DMS53 (cell line): ENCODE measurements at places on chromosomes 4 and X.

- DNase-seq: no peak
These were observed 3.7 kb downstream of the SMS start for GRCh38 chrX:21944136-21944615.

GRCh38 chr4:106541253-106541652 is 172.7 kb upstream of the GIMD1 start:
- peak; percentile 14 for DNase-seq

DNA sequence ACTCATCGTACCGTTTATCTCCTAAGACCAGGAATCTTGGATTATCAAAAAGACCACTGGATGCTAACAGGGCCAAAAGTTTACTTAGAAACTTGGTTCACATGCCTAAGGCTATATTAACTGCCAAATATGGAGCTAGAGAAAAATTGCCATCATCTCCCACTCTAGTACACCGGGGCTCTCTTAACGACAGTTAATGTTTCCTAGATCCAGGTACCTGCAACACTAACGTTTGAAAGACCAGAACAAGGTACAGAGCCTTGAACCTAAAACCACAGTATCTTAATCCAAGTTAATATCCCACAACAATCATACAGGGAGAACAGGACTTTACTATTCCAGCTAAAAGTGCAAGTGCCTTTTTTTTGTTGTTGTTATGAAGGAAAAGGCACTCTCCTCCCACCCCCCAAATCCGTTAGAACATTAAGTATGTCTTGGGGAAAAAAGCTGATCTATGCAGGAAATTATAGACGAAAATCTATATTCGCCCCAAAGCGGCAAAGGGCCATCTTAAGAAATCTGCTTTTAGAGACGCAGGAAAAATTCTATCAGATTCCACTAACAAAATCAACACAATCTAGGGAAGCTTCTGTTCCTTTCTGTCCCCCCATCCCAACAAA is 1.3 kb downstream of the G3BP2 start:
- no peak for DNase-seq

DNA sequence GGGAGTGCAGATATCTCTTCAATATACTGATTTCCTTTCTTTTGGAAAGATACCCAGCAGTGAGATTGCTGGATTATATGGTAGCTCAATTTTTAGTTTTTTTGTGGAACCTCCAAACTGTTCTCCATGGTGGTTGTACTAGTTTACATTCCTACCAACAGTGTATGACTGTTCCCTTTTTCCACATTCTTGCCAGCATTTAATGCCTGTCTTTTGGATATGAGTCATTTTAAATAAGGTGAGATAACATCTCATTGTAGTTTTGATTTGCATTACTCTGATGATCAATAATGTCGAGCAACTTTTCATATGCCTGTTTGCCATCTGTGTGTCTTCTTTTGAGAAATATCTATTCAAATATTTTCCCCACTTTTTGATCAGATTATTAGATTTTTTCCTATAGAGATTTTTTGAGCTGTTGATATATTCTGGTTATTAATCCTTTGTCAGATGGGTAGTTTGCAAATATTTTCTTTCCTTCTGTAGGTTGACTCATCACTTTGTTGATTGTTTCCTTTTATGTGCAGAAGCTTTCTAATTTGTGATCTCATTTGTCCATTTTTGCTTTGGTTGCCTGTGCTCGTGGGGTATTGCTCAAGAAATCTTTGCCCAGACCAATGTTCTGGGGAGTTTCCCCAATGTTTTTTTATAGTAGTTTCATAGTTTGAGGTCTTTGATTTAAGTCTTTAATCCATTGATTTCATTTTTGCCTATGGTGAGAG is 552.7 kb downstream of the ZNF674 start:
- DNase-seq: peak; percentile 19

GRCh38 chr4:83894831-83895230 is 358.9 kb downstream of the GPAT3 start:
- no peak for DNase-seq

- no peak for DNase-seq
These were observed 31.3 kb upstream of the ANAPC4 start for GRCh38 chr4:25345744-25346143.

GRCh38 chrX:148670277-148670676 is 169.9 kb downstream of the AFF2 start:
- DNase-seq: no peak

DNA sequence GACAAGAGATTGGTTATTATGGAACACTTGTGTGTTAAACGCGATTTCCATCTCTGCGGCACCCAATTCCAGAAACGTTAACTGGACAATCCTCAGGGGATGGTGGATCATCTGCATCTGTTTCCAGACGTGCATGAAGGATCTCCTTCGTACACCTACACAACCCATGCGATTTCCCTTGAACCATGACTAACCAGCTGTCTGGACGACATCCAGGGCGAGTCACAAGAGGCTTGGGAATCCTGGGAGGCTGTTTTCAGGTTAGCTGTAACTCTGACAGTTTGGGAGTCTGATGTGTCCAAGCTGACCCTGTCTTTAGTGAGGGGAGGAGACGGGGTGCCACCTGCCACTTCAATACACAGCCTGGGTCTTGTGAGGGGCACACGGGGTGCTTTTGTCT is 84.5 kb downstream of the GATB start:
- DNase-seq: peak; percentile 14

GRCh38 chr4:36310793-36311192 is 29.4 kb downstream of the DTHD1 start:
- no peak for DNase-seq

DNA sequence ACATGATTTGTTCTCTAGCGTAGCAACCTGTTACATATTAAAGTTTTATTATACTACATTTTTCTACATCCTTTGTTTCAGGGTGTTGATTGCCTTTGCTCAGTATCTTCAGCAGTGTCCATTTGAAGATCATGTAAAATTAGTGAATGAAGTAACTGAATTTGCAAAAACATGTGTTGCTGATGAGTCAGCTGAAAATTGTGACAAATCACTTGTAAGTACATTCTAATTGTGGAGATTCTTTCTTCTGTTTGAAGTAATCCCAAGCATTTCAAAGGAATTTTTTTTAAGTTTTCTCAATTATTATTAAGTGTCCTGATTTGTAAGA is 2.4 kb downstream of the ALB start:
- no peak for DNase-seq

GRCh38 chrX:36961590-36961989 is 46.6 kb upstream of the FAM47C start:
- DNase-seq: peak; percentile 71

DNA sequence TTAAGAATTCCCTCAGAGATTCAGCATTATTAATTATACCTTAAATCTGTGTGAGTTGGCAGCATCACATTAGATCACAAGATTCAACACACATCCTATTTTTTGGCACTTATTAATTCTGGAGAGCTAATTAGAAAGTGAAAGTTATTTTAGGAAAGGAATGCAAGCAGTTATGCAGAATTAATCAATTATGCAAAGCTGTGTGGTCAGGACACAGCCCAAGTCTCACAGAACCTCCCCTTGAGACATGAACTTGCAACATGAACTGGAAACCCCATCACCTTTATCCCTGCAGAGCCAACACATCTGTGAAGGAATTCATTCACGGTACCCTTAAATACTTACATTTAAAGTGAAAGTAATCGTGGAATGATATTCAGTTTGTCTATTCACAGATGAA is 80.5 kb downstream of the TSPAN5 start:
- no peak for DNase-seq

- DNase-seq: no peak
These were observed 117.7 kb upstream of the PRPS2 start for GRCh38 chrX:12673487-12673886.

DNA sequence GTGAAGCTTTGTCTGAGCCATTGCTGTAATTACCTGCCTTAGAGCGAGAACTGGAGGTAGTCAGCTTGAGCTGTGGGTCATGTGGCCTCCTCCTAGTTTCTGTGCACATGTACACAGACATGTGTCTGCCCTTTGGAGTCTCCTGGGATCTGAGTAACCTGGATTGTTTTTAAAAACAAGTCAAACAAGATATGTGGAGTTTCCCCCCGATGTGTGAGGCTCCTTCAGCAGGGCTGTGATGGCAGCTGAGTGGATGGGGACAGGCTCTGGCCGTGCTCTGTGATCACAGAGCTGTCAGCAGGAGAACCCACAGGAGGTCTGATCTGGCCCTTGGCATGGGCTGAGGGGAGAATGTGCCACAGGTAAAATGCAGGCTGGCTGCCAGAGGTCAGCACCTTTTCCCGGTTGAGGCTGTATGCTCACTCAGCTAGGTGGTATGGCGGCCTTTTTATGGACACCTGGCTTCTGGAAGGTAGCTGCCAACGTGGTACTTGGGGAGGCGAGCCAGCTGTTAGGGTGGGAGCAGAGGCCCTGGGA is 38.4 kb downstream of the NOP14 start:
- no peak for DNase-seq

DNA sequence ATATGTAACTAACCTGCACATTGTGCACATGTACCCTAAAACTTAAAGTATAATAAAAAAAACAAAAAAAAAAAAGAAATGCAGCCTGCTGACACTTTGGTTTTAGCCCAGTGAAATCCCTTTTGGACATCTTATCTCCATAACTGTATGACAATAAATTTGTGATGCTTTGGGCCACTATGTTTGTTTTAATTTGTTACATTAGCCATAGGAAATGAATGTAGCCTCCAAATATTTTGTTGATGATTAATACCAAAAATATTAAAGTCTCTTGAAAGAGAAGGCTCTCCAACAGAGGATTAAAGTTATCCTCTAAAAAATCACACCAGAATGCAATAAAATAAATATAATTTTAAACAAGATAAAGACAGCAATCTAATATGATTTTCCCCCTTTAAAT is 852.7 kb upstream of the SLIT2 start:
- DNase-seq: no peak

GRCh38 chrX:53080628-53081580 is 1.3 kb upstream of the TSPYL2 start:
- no peak for DNase-seq

DNA sequence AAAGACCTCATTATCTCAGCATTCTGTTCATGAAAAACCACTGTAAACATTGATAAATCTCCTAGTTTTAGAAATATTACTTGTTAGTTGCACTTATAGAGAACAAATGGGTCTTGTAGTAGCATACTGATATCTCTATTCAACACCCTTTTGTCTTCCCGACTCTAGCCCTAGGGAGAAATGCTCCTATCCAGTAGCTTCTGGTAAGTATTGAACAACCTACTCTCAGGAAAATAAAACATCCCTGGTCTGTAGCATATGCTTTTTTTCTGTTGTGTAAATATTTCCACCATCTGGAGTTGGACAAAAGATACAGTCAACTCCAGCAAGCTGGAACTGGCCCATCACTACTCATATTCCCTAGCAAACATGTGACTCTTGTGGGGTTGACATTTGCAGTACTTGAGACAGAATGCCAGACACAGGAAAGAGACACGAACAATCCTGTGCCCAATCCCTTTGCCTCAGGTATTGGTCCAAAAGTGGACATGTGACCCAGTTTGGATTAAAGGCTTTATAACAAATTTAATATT is 188.2 kb downstream of the GC start:
- peak; percentile 93 for DNase-seq

- DNase-seq: no peak
These were observed 35.3 kb downstream of the ANKRD17 start for GRCh38 chr4:73223258-73223650.

DNA sequence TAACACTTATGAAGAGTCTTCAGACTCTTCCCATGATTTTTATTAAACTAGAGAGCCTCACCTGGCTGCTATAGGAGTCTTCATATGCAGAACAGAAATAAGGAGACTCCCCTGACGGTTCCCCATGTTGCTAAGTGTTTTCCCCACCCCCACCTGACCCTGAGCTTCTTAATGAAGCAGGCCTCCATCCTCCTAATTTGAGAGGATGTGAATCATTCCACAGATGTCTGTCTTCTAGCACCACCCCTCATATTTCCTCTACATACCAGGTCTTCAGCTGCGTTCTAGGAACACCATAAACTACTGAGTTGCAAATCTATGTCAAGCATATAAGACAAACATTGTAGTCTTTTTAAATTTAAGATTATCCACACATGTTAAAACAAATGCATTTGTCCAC is 36.9 kb downstream of the RP2 start:
- DNase-seq: no peak

GRCh38 chrX:7149411-7149810 is 1.5 kb upstream of the PUDP start:
- no peak for DNase-seq

DNA sequence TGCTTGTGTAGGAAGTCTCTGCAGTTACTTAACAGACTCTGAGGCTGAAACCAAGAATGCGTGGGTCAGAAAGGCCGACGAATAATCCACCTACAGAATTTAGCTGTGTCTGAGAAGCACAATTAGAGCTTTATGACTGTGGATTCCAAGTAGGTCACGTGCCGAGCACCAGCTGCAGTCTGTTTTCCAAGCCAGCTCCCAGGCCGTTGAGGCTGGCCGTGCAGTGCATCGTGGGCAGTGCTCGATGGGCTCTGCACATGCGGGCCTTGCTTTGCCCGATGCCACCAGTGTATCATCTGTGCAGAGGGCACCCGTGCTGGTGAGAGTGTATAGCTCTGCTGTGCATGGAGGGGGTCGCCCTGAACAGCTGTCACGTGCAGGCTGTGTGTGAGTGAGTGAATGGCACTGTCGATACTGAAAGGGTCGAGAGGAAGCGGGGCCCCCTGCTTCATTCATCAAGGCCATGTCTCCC is 67.5 kb upstream of the CLDN34 start:
- no peak for DNase-seq
